DND-41 (cell line): ENCODE measurements at places on chromosomes 2 and 18.

- H3K27ac ChIP-seq = peak overlapping the region; percentile 95
- DNase-seq = peak; percentile 61
- peaks cover 84% of the 10 kb centered on the region for H3K4me1 ChIP-seq
Observed at GRCh38 chr2:241885291-241885945, 15.9 kb downstream of the RTP5 start.

GRCh38 chr2:231463698-231464575, at the start of gene NCL:
Gene NCL, minus strand, starts transcription at chr2:231464484. Its CDS starts 131 bp downstream, at chr2:231464353.
- DNase-seq = peak; percentile 89
- H3K36me3 ChIP-seq = peaks cover 50% of the 10 kb centered on the region
- peak within 1 kb of the TSS; percentile 99 for H3K27ac ChIP-seq
- H3K27me3 ChIP-seq = no peaks in the 10 kb centered on the region

DNA sequence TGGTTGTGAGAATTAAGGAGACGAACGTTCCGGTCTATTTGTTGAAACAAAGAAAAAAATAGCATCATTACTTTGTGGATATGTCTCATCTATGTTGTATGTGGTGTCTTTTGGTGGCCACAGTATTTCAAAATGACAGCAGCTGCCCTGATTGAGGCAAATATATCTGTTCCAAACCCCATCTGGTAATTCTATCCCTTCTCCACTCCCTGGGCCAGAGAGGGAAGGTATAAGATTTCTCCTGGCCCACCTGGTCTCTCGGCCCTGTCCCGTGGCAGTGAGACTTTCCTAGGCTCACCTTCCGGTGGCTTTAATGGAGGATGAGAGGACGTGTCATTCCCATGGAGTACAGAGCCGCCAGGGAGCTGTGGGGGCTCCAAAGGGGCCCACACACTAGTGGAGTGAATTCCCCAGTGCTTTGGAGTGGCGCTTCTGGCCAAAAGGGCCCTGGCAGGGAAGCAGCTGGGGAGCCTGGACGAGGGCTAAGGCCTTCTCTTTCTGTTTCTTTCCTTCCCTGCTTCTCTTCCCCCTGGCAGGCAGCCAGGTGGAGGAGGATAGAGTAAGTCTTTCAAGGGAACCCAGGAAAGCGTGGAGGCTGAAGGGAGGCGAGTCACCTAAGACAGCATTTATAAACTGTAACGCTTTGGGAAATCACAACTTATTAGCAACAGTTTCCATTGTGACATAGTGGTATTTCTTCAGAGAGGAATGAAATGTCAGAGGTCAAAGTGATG, 5.6 kb downstream of the FOSL2 start:
- no peaks in the 10 kb centered on the region for H3K36me3 ChIP-seq
- H3K4me1 ChIP-seq = peaks cover 41% of the 10 kb centered on the region
- DNase-seq = no peak
- no peak overlapping the region for H3K27ac ChIP-seq

- no peaks in the 10 kb centered on the region for H3K4me1 ChIP-seq
- H3K4me3 ChIP-seq = no peak overlapping the region
- H3K27me3 ChIP-seq = no peaks in the 10 kb centered on the region
- H3K36me3 ChIP-seq = no peaks in the 10 kb centered on the region
- H3K27ac ChIP-seq = no peak overlapping the region
Observed at GRCh38 chr2:82667491-82667890, 1791.6 kb downstream of the SUCLG1 start.

GRCh38 chr18:79410171-79410641, 14.5 kb downstream of the NFATC1 start:
- H3K27ac ChIP-seq = no peak overlapping the region
- H3K4me1 ChIP-seq = peaks cover 7% of the 10 kb centered on the region
- H3K36me3 ChIP-seq = peaks cover 34% of the 10 kb centered on the region
- no peak overlapping the region for H3K4me3 ChIP-seq
- no peaks in the 10 kb centered on the region for H3K27me3 ChIP-seq
- DNase-seq = no peak

- H3K27me3 ChIP-seq = no peaks in the 10 kb centered on the region
- no peak overlapping the region for H3K4me3 ChIP-seq
- no peak overlapping the region for H3K27ac ChIP-seq
- no peak for DNase-seq
- no peaks in the 10 kb centered on the region for H3K4me1 ChIP-seq
- H3K36me3 ChIP-seq = no peaks in the 10 kb centered on the region
Observed at GRCh38 chr18:70319187-70319586, 30.3 kb downstream of the SOCS6 start.

DNA sequence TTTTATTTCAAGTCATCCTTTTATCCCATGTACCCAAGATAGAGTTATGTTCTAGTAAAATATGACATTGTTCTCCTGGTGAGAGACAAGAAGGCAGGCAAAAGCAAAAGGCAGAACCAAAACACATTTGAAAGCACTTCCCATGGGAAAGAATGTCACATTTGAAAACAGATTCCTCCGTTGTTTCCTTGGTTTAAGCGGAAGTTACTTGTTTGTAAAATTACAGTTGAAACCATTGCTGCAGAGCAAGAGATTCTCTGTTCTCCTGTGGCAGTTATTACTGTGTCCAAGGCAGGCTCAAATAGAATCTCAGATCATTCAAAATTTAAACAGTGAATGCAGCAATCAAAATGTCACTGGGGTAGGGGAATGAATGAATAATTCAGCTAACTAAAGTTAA, 149.6 kb downstream of the MTCL1 start:
- no peaks in the 10 kb centered on the region for H3K36me3 ChIP-seq
- H3K4me3 ChIP-seq = no peak overlapping the region
- H3K27me3 ChIP-seq = no peaks in the 10 kb centered on the region

GRCh38 chr2:136106505-136106904, 11.4 kb downstream of the CXCR4 start:
- no peak overlapping the region for H3K27ac ChIP-seq
- no peak overlapping the region for H3K4me3 ChIP-seq
- no peaks in the 10 kb centered on the region for H3K4me1 ChIP-seq
- H3K27me3 ChIP-seq = no peaks in the 10 kb centered on the region
- no peaks in the 10 kb centered on the region for H3K36me3 ChIP-seq

GRCh38 chr2:96891591-96892333, 21.9 kb upstream of the SEMA4C start:
- H3K27ac ChIP-seq = no peak overlapping the region
- H3K4me3 ChIP-seq = no peak overlapping the region
- no peaks in the 10 kb centered on the region for H3K4me1 ChIP-seq

DNA sequence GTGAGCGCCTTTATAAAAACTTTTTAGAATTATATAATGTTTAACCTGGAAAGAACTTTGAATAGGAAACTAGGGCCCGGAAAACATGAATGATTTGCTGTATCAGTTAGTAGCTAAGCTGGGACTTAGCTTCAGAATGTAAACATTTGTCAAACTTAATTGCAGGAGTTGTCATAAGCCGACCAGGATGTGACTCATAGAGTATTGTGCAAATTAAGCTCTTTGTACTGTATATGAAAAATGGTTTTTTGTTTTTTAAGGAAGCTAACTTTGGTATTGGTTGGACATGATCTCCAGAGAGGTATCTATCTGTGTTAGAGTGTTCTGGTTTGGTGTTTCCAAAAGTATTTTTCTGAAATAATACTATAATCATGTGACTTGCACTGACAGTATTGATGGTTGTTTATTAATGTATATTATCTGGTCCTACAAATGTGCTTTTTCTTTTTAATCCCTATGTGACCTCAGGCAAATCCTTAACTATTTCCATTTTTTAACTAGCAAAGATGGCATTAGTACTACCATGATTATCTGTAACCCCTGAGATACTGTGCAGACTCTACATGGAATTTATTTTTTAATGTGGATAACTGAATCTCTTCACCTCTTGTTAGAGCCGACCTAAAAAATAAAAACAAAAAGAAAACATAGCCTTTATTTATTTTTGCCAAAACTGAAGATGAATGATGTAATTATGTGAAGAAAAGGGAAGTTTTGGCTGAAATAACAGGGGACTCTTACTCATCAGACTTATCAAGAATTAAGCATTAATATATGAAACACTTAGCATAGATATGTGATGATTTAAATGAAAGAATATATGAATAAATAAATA, 11.7 kb downstream of the YIPF4 start:
- H3K36me3 ChIP-seq = peaks cover 30% of the 10 kb centered on the region
- H3K4me3 ChIP-seq = no peak overlapping the region
- no peaks in the 10 kb centered on the region for H3K27me3 ChIP-seq
- no peak overlapping the region for H3K27ac ChIP-seq

DNA sequence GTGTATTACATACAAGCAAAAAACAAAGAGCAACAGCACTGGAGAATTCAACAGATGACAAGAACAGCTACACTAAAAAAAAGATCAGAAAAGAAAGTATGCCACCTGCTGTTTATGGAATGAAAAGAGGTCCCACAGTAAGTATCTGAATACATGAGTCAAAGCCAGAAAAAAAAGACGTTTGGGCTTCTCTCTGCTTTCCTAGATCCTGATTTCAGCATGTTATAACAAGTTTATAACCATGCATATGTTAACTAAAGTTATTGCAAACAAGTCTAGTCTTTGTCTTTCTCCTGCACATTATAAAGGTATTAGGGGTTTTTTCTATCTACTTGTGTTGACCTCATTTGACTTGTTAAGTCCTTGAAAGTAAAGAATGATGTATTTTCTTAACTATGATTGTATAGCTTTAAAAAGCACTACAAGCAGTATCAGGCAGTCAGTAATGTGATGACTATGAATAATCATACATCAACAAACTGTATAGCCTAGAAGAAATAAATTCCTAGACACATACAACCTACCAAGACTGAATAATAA, 108.5 kb upstream of the COL5A2 start:
- no peaks in the 10 kb centered on the region for H3K27me3 ChIP-seq
- no peaks in the 10 kb centered on the region for H3K36me3 ChIP-seq
- H3K27ac ChIP-seq = no peak overlapping the region
- no peak overlapping the region for H3K4me3 ChIP-seq

DNA sequence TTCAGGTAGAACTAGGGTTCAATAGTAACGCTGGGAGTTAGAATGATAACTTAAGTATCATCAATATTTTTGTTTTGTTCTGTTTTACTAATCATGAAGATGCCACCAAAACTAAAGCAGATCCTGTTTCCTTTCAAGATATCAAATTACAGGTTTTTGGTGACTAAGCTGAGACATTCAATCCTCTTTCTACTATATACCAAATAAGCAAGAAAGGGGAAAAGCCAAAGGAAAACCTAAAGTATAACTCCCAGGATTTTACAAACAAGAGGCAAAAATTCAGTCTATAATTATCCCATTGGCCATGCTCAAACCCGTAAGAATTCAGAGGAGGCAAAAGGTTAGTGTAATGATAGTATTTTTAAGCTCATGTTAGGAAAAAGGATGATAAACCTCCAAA, 175.2 kb upstream of the CCDC150 start:
- H3K36me3 ChIP-seq = no peaks in the 10 kb centered on the region
- no peaks in the 10 kb centered on the region for H3K4me1 ChIP-seq
- no peak overlapping the region for H3K27ac ChIP-seq
- H3K27me3 ChIP-seq = no peaks in the 10 kb centered on the region

DNA sequence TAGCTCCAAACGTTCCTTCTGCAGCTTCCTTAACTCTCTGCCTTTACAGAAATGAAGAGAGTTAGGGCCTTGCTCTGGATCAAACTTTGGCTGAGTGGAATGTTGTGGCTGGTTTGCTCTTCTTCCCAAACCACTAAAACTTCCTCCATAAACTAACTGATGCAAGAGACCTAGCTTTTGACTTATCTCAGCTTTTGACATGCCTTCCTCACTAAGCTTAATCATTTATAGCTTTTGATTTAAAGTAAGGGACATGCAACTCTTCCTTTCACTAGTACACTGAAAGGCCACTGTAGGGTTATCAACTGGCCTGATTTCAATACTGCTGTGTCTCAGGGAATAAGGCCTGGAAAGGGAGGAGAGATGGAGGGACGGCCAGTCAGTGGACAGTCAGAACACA, 8.3 kb downstream of the PXDN start:
- H3K4me3 ChIP-seq = no peak overlapping the region
- DNase-seq = no peak
- H3K27ac ChIP-seq = no peak overlapping the region
- peaks cover 9% of the 10 kb centered on the region for H3K27me3 ChIP-seq
- H3K36me3 ChIP-seq = no peaks in the 10 kb centered on the region
- H3K4me1 ChIP-seq = no peaks in the 10 kb centered on the region
